ENCODE measurements at places on chromosomes 16 and 17. TPM values are rescaled to one million over a fixed set of nuclear protein-coding genes. Genes with fewer than 3 reads are reported as not detected.

DNA sequence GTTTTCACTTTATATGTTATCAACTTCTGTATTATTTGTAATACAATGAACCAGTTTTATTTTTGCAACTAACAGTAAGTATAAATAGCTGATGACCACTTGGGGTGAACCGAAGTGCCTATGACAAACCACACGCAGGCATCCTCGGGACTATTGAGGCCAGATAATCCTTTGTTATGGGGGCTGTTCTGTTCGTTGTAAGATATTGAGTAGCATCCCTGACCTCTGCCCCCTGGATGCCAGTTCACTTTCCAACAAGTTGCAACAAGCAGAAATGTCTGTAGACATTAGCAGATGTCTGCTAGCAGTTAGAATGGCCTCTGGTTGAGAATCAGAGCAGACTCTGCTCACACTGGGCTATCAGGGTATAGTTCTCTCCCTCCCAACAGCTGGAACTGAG lies 277.0 kb downstream of the WWOX start:
- H3K27me3 ChIP-seq, result no peaks in the 10 kb centered on the region
- H3K4me1 ChIP-seq, result no peaks in the 10 kb centered on the region
- H3K36me3 ChIP-seq, result no peaks in the 10 kb centered on the region
- no peak for DNase-seq

GRCh38 chr17:46742565-46743270 lies 75.8 kb downstream of the WNT3 start:
- no peaks in the 10 kb centered on the region for H3K27me3 ChIP-seq
- H3K4me1 ChIP-seq, result peaks cover 21% of the 10 kb centered on the region
- H3K36me3 ChIP-seq, result no peaks in the 10 kb centered on the region
- no peak overlapping the region for H3K4me3 ChIP-seq

ARL4D gene
- total RNA-seq, result 8.8 TPM

GRCh38 chr16:83849421-83849820 lies 41.6 kb downstream of the HSBP1 start:
- no peak for DNase-seq
- H3K36me3 ChIP-seq, result no peaks in the 10 kb centered on the region
- no peaks in the 10 kb centered on the region for H3K4me1 ChIP-seq
- H3K4me3 ChIP-seq, result no peak overlapping the region
- peaks cover 97% of the 10 kb centered on the region for H3K27me3 ChIP-seq
- no peak overlapping the region for H3K27ac ChIP-seq

OR1F1 gene
- total RNA-seq, result 1.4 TPM

GRCh38 chr17:37218849-37219248 lies 156.9 kb upstream of the C17orf78 start:
- no peaks in the 10 kb centered on the region for H3K27me3 ChIP-seq
- no peaks in the 10 kb centered on the region for H3K4me1 ChIP-seq

GRCh38 chr17:1158879-1159278 lies 20.9 kb downstream of the ABR start:
- H3K27ac ChIP-seq, result no peak overlapping the region
- 0 out of 2 replicates have a peak, but pooled peaks cover 3% of the 10 kb centered on the region for H3K27me3 ChIP-seq
- DNase-seq, result no peak
- no peak overlapping the region for H3K4me3 ChIP-seq
- H3K36me3 ChIP-seq, result no peaks in the 10 kb centered on the region

DNA sequence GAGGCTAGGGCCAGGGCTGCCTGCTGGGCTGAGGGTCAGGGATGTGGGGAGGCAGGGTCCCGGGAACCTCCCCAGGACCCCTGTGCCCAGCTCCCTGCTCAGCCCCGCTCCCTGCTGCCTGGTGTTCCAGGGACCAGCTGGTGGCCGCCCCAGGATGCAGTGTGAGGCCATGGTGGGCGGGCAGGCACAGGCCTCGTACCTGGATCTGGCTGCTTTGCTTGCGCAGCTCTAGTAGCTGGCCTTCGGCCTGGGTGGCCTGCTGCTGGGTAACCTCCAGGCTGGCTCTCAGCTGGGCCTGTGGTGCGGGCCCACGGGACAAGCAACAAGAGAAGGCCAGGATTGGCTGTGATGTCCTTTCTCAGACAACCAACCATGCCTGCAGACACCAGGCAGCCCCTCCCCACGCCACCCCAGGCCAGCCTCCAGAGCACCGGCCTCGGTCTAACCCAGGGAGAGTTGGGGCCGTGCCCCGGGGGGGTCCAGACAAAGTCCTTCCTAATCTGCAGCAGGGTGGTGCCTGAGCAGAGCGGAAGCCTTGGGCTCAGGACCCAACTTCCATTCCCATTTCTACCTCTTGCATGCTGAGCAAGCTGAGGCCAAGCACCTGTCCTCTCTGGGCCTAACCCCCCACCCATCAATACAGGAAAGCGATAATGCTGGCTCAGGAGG lies 4.1 kb downstream of the TRIM65 start:
- no peak overlapping the region for H3K4me3 ChIP-seq
- H3K4me1 ChIP-seq, result 0 out of 2 replicates have a peak, but pooled peaks cover 4% of the 10 kb centered on the region
- no peak for DNase-seq
- H3K36me3 ChIP-seq, result no peaks in the 10 kb centered on the region
- H3K27ac ChIP-seq, result no peak overlapping the region

SPATA32 gene
- total RNA-seq, result 0.48 TPM

DNA sequence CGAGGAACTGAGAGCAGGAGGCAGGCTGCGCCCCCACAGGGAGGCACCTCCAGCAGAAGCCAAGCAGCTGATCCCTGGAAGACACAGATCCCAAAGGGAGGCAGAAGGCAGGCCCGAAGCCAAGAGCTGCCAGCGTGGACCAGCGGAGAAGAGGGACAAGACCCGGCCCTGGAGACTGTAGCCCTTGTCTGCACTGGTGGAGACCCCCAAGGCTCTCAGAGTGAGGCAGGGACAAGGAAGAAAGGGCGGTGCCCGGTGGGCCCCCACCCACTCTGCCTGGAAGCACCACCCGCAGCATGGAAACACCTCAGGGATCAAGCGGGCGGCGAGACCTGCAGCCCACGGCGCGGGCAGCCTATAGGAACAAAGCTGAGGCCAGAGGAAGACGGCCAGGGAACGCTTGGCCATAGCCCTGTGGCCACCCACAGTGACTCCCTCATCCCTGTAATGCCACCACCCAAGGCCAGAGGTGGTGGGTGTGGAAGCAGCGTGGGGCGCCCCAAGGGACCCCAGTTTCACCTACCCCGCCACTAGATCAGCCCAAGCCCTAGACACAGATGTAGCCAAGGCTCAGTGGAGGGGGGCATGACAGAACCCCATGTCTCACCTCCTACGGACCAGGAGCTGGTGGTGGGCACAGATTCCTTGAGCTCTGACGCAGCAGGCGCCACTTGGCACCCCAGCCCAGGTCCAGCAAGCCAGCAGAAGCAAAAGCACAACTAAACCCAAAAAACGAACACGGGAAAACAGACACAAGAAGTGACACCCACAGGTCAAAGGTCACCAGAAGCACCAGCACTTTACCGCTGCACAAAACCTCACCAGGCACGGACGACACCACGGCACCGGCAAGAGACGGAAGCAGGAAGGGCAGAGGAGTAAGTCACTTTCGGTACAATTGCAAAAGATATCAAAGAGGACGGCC lies 2.9 kb upstream of the SIRT7 start:
- peaks cover 61% of the 10 kb centered on the region for H3K4me1 ChIP-seq
- no peak overlapping the region for H3K27ac ChIP-seq
- H3K27me3 ChIP-seq, result no peaks in the 10 kb centered on the region
- no peak overlapping the region for H3K4me3 ChIP-seq
- DNase-seq, result no peak

GRCh38 chr16:85398688-85399582 lies 214.2 kb upstream of the GSE1 start:
- peaks cover 24% of the 10 kb centered on the region for H3K4me1 ChIP-seq
- H3K27ac ChIP-seq, result no peak overlapping the region
- H3K36me3 ChIP-seq, result no peaks in the 10 kb centered on the region
- H3K4me3 ChIP-seq, result no peak overlapping the region
- no peak for DNase-seq

DNA sequence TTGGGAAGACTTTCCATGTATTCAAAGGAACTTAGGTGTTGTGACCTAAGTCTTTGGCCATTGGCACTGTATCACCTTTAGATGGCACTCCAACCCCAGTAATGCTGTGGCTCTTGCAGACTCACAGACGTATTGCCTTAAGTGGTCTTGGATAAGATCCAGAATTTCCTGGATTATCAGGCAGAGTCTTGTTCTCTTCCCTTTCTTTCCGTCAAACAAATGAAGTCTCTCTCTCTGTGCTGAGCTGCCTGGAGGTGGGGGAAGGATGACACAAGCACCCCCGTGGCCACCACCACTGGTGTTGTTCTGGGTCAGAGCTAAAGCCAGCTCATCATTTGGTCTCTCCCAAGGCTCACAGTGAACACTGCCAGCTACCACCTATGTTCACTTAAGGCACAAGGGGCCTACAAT lies 789.9 kb upstream of the KIF2B start:
- H3K4me1 ChIP-seq, result no peaks in the 10 kb centered on the region
- H3K27me3 ChIP-seq, result no peaks in the 10 kb centered on the region
- H3K36me3 ChIP-seq, result no peaks in the 10 kb centered on the region
- peak; percentile 51 for DNase-seq

GRCh38 chr17:7823581-7824001 lies 10.4 kb upstream of the KDM6B start:
- H3K4me3 ChIP-seq, result no peak overlapping the region
- H3K27me3 ChIP-seq, result no peaks in the 10 kb centered on the region
- H3K27ac ChIP-seq, result no peak overlapping the region
- no peaks in the 10 kb centered on the region for H3K4me1 ChIP-seq
- no peak for DNase-seq
- H3K36me3 ChIP-seq, result no peaks in the 10 kb centered on the region

DNA sequence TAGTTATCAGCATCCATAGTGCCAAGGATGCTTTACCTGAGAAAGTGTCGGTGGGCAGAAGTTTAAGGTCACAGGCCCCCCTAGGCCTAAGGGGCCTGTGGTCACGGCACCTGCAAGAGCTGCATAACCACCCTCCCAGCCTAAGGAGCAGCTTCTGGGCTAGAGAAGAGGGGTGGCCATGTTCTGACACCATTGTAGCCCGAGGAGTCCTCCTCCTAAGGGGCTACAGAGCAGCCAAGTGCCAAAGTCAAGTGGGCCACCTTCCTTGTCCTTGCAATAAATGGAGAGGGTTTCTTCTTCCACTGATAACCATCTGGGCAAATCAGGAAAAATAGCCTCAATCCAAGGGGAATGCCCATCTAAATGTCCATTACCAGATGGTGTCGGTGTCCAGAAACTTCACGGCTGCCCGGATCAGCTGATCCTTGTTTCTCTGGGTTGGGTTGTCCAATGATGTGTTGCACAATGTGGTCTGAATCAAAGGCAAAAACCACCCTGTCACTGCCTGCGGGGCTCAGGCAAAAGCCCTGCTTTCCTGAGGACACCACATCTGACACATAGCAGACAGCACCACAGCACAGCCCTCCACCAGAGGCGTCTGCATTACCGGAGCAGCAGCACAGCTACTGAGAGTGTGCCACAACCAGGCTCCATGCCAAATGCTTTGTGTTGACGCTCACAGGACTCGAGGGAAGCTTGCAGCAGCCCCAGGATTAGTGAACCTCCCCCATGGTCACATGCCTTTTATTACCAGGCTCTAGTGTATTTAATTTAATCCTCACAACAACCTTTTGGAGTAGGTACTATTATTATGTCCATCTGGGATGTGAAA lies 12.8 kb downstream of the ATPAF2 start:
- H3K4me1 ChIP-seq, result peaks cover 18% of the 10 kb centered on the region
- H3K27ac ChIP-seq, result peak overlapping the region; percentile 33
- H3K27me3 ChIP-seq, result no peaks in the 10 kb centered on the region
- H3K36me3 ChIP-seq, result no peaks in the 10 kb centered on the region
- H3K4me3 ChIP-seq, result no peak overlapping the region

- H3K4me1 ChIP-seq, result peaks cover 7% of the 10 kb centered on the region
- H3K27me3 ChIP-seq, result no peaks in the 10 kb centered on the region
- H3K36me3 ChIP-seq, result no peaks in the 10 kb centered on the region
- no peak for DNase-seq
These were observed 176.2 kb downstream of the SNX29 start for GRCh38 chr16:12152740-12153139.

- H3K27ac ChIP-seq, result no peak overlapping the region
- no peak for DNase-seq
- no peaks in the 10 kb centered on the region for H3K36me3 ChIP-seq
- no peak overlapping the region for H3K4me3 ChIP-seq
These were observed 37.7 kb downstream of the DNAH2 start for GRCh38 chr17:7755095-7755890.

KRTAP4-5 gene
- total RNA-seq, result not detected

SLX4 gene
- total RNA-seq, result 13.8 TPM

- H3K36me3 ChIP-seq, result no peaks in the 10 kb centered on the region
- peak; percentile 52 for DNase-seq
- H3K27ac ChIP-seq, result peak overlapping the region; percentile 72
- no peak overlapping the region for H3K4me3 ChIP-seq
These were observed 27.7 kb downstream of the SRL start for GRCh38 chr16:4214215-4214621.

EFCAB13 gene
- total RNA-seq, result 3.2 TPM

DNA sequence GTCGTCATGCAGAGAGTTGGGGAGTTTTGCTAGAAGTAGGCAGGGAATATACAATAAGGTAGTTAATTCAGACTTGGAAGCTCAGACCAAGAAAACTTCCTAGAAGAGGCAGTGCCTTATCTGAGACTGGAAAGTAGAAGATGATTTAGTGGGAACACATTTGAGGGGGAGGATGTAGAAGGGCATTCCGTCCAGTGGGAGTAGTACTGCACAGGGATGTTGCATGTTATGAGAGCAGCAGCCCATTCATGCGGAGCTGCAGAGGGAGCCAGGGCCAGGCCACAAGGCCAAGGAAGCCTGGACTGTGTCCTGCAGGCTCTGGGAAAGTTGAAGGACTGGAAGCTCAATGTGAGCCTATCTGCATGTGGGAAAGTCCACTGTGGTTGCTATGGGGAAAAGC lies 344.5 kb upstream of the EEF2KMT start:
- no peaks in the 10 kb centered on the region for H3K4me1 ChIP-seq
- H3K4me3 ChIP-seq, result no peak overlapping the region
- DNase-seq, result no peak
- no peaks in the 10 kb centered on the region for H3K36me3 ChIP-seq
- H3K27ac ChIP-seq, result no peak overlapping the region

VPS25 gene
- 38.7 TPM for total RNA-seq

GRCh38 chr16:26765087-26765486 lies 301.6 kb upstream of the C16orf82 start:
- no peaks in the 10 kb centered on the region for H3K27me3 ChIP-seq
- no peak for DNase-seq
- no peak overlapping the region for H3K27ac ChIP-seq
- no peak overlapping the region for H3K4me3 ChIP-seq
- no peaks in the 10 kb centered on the region for H3K4me1 ChIP-seq

ADORA2B gene
- total RNA-seq, result 42.7 TPM

ZNF830 gene
- total RNA-seq, result 13.9 TPM

DNA sequence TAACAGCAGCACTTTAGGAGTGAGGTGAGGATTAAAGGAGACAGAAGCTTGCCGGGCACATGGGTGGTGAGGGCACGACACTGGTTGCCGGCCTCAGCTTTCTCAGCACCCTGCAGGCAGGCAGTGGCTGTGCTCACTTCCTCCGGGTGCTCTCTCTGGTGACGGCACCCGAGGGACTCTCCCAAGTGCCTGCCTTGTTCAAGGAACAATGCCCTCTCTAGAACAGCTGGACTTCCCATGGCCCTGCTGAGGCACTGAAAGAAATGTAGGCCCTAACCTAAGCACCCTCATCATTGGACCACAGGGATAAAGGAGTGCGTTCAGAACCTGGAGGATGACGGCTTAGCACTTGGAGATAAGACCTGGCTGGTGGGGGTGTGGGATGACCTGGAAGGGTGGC lies 72.7 kb downstream of the N4BP1 start:
- no peak for DNase-seq
- H3K36me3 ChIP-seq, result no peaks in the 10 kb centered on the region
- no peak overlapping the region for H3K27ac ChIP-seq
- H3K4me1 ChIP-seq, result no peaks in the 10 kb centered on the region

GRCh38 chr17:56125830-56126819 lies 27.1 kb upstream of the ANKFN1 start:
- no peaks in the 10 kb centered on the region for H3K4me1 ChIP-seq
- H3K4me3 ChIP-seq, result no peak overlapping the region
- DNase-seq, result no peak

All from PC-9 (cell line).